Suprapubic skin (tissue), 4 donors: ENCODE measurements at places on chromosomes 5 and 9.

DNA sequence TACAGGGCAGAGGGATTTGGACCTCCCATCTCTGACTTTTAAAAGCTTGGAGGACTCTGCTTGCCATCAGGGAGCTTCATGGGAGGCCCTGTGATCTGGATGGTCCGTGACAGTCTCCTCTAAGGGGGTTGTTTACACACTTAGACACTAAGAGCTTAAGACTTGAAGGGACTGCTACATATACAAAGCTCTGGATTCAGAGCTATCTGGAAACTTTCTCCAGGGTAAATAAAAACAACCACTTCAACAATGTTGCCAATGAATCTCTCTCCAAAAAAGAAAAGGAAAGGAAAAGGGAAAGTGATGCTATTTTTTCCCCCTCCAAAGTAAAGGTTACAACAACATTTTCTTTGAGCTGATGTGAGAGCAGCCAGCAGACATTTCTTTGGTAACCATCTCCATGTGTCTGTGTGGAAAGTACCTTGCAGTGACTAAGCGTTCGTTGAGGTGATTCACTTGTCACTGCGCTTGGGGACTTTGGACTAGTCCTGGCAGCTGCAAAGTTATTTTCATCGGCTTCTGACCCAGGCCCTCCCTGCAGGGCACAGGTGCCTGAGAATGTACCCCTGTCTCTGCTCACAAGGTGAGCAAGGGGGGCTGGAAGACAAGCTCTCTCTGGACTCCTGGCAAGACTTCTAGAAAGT is 262.1 kb upstream of the KLF4 start:
- no peak for DNase-seq

- peak; percentile 52 for DNase-seq
Observed at GRCh38 chr9:14597171-14597799, 95.9 kb downstream of the ZDHHC21 start.

DNA sequence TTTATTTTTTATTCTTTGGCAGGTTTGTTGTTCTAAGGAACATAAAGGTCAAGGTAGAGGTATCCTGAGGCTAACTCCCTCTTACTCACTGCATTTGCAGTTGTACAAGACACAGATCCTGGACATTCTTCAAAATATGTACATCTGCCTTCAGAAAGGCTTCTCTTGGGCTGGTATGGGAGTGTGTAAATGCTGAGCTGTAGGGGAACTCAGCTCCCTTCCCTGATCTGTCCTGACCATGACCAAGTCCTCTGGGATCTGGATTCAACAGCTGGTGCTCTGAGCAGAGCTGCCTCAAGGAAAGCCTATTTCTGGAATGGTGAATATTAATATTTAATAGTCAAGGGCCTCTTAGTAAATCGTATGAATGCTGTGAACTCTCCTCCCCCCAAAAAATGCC is 117.4 kb downstream of the PRKACG start:
- no peak for DNase-seq

DNA sequence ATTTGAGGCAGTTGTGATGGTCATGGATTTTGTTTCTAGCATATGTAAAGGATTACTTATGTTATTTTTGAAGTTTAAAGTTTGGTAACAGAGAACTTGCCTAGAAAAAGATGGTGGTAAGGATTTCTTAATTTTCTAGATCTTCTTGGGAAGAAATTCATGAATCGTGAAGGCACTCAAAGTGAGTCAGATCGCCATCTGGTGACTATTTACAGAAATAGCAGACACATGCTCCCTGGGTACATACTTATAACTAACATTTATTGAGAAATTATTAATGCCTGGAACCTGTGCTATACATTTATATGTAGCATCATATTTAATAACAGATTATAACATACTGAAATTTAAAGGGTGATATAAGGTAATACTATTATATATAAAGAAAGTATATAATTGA is 299.7 kb downstream of the IZUMO3 start:
- DNase-seq = no peak

DNA sequence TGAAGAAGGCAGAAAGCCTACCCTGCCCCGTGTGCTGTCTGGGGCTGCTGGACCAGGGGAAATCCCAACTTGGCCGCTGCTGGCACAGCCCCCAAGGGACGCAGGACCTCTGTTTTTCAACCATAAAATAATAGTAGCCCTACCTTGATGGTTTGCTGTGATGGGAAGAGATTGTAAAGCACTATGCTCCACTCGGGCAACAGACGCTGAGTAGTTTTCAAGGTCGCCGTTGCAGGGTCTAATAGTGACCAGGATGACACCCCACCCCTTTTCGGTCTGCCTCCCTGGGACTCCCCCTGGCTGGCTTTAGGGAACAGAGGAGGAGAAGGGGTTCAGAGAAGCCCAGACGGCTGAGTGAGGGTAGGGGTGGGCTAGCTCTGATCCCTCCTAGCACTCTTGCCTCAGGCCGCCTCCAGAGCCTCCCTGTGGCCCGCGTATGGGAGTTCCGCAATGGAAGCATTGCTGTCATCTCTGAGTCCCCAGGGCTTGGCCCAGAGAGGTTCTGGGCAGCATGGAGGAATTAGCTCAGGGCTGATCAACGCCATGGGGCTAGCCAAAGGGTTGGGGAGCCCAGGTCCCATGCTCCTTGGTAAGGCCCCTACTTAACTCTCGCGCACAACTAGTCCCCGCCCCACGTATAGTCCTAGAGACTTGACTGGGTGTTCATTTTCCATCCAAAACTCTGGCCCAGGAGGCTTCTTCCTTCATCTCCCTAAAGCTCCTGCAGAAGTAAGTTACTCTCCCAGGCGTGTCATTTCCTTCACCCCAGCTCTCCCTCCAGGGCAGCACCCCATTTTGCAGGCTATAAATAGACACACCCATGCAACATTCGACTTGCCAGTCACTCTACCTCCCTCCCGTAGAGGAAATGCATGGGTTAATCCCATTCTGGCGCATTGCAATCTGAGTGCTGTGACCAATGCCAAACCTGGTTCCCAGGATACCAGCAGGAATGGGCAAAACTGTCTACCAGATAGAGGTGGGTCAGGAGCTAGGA is 1.1 kb upstream of the IRF1 start:
- DNase-seq = no peak

- no peak for DNase-seq
Observed at GRCh38 chr9:90789408-90789807, 12.2 kb upstream of the SYK start.

DNA sequence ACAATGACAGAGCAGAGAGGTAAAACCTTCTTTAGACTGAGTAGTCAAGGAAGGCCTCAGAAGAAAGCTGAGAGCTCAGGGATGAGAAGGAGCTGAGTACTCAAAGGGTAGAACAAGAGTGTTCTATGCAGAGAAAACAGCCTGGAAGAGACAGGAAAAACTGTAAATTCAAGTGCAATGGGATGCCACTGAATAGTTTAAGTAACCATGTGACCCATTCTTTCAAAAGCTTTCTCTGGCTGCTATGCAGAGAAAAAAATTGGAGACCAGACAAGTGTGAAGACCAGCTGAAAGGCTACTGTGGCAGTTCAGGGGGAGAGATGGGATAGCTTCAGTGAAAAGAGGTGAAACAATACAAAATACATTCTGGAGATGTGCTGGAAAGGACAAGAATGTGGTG is 61.3 kb upstream of the RNF38 start:
- no peak for DNase-seq

GRCh38 chr5:130189961-130190360 is 285.7 kb downstream of the CHSY3 start:
- no peak for DNase-seq
